ENCODE measurements at places on chromosomes 13 and 19.
A peak's percentile ranks its signal among the peaks of the same experiment; 100 is the strongest.

GRCh38 chr13:36910545-36910944, 9.5 kb downstream of the SMAD9 start:
- DNase-seq: no peak

- no peak for DNase-seq
Measured at GRCh38 chr13:88136098-88136790, 465.1 kb downstream of the SLITRK5 start.

GRCh38 chr13:48687249-48687648, 33.5 kb downstream of the CYSLTR2 start:
- DNase-seq: no peak

GRCh38 chr13:30796631-30797601, 61.6 kb downstream of the ALOX5AP start:
- no peak for DNase-seq

DNA sequence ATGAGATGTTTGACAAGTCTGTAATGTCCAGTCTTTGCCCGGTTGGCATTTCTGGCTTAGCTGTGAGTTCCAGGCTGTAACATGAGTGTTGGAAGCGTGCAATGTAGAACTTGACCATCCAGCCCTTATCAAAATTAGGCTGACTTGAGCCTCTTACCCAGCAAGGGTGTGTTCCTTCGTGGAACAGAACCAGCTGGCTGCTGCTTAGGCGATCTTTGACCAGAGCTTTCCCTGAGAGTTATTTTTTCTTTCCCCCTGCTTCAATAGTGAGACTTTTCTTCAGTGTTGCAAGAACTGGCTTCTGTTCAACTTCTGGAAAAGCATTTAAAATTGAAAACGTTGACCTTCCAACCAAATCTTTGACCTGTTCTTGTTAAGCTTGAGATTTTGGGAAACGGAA, 6.5 kb downstream of the TNFSF13B start:
- DNase-seq: no peak

- peak; percentile 66 for DNase-seq
Measured at GRCh38 chr13:97749174-97749573, 204.3 kb upstream of the IPO5 start.

DNA sequence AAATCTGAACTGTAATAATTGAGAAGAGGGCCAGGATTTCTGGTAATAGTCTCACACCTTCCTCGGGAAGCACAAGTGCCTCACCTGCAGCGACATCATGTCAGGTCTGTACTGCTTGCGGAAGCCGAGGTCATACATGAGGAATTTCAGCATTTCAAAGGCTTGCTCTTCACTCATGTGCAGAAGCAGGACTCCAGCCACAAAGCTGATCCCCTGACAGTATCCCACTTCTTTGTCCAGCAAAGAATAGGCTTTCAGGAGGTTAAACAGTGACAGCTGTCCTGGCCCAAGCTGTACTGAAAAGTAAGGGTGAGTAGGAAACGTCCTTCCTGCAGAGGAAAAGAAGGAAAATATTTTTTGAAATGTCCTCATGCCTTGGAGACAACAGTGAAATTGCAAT, 182.7 kb downstream of the TBC1D4 start:
- no peak for DNase-seq

- DNase-seq: peak; percentile 47
Measured at GRCh38 chr19:16351133-16351809, 26.6 kb downstream of the KLF2 start.

DNA sequence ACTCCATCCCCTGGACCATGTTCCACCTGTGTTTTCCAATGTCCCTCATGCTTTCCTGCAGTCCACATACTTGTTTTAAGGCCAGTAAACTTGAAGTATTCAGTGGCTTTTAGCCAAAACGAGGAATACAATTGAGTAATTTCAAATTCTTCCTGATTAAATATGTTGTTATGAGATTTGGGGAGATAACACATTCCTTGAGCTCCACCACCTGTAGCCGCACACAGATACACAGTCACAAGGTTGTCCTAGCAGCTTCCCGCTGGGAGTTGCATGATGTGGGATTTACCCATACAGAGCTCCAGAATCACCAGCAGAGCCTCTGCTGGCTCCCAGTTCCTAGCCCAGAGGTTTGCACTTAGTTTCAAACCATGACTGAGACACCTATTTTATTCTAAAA, 53.6 kb upstream of the FRY start:
- DNase-seq: no peak

DNA sequence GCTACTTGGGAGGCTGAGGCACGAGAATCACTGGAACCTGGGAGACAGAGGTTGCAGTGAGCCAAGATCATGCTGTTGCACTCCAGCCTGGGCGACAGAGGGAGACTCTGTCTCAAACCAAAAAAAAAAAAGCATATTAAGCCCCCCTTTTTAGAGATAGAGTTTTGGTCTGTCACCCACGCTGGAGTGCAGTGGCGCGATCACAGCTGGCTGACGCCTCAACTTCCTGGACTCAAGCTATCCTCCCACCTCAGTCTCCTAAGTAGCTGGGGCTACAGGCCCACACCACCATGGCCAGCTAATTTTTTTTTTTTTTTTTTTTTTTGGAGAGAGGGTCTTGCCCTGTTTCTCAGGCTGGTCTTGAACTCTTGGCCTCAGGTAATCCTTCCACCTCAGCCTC, 34.2 kb upstream of the MAP3K10 start:
- DNase-seq: no peak

- DNase-seq: no peak
Measured at GRCh38 chr13:95360464-95361097, 59.3 kb upstream of the ABCC4 start.

DNA sequence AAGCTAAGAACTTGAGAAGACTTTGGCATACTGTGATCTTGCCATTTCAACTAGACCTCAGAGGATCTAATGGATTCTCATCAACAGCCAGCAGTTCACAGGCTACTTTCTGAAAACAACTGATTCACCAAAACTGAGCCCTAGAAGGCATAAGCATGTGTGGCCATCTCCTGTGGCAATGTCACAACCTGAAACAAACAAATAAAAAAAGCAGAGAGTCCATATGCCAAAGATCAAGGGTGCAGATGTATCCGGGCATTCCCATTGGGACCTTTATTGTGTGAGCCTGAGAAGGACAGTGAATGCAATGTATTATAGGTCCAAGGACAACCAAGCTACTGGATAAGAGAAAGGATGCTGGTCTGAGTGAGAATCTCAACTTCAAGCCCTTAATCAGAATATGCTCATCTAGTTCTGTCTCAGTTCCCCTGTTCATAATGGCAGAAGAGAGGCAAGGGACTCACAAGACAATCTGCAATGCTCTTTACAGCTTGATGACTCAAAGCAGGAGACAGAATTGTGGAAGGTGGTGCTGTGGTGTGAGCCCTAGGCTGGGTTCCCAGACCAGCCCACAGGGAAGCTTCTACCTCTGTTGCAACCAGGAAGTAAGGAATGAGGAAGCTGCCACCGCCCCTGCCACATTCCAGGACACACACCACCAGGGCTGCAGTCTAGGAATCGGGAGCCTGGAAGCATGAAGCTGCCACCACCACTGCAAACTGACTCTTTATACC, 133.7 kb downstream of the RAP2A start:
- no peak for DNase-seq
